ENCODE measurements at places on chromosomes 5 and 9.
A peak's percentile ranks its signal among the peaks of the same experiment; 100 is the strongest.

- no peak for DNase-seq
These were observed 66.7 kb downstream of the TLE1 start for GRCh38 chr9:81622471-81623255.

DNA sequence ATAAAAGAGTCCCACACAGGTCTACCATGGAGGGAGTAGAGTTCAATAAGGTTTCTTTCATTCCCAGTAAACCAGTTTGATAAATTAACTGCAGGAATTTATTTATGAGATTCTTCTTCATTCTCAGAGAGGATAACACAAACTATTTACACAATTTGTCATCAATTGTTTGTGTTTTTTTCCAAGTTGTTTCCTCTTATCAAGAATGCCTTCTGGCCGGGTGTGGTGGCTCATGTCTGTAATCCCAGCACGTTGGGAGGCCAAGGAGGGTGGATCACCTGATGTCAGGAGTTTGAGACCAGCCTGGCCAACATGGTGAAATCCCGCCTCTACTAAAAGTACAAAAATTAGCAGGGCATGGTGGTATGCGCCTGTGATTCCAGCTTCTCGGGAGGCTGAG lies 216.7 kb downstream of the MLLT3 start:
- no peak for DNase-seq

DNA sequence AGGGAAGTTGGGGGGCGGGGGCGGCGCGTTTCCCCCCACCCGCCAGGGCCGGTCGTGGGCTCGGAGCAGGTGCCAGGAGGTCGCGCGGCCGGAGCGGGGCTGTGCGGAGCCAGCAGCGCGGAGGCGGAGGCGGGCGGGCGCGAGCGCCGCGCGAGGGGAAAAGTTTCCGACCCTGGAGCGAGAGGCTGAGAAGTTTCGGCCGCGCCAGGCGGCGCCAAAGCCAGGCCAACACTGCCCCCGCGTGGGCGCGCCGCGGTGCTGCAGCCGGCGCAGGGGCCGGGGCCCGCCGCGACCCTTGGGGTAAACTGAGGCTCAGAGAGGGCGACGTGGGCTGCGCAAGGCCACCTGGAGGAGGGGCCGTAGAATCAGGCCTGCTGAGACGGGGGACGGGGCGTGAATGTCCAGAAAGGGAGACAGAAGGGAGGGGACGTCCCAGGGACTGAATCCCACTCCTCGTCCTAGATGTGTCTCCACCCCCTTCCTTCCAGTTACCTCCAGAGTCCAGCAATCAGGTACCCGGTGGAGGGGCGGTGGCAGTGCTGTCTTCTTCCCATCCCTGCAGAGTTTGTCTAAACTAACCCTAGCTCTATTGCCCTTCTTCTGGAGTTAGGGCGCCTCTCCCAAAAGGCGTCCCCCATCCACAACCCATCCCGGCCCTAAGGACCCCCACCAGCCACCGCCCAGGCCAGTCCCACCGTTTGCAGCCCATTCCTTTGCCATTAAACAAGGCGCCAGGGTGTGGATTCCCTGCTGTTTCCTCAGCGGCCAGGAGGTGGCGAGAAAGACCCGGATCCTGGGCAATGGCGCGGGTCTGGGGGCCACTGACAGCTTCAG lies 10.2 kb downstream of the C9orf50 start:
- no peak for DNase-seq

DNA sequence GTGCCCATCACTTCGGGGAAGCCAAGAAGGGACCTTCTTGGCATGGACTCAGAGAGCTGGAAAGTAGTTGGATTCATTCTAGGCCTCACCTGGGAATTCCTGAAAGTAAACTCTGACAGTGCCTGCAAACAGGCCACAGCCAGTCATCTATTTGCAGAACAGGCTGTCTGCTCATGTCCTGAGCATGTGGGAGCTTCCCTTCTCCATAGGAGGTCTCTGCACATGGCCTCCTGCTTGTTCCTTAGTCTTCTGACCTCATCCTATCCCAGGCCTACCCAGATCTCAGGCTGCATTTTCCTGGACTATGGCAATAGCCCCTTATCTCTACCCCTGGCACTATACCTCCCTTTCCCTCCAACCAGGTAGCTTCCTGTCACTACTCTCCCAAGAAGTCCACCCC lies 67.2 kb upstream of the FSTL4 start:
- no peak for DNase-seq

GRCh38 chr5:154228696-154229095 lies 38.2 kb downstream of the GALNT10 start:
- no peak for DNase-seq

DNA sequence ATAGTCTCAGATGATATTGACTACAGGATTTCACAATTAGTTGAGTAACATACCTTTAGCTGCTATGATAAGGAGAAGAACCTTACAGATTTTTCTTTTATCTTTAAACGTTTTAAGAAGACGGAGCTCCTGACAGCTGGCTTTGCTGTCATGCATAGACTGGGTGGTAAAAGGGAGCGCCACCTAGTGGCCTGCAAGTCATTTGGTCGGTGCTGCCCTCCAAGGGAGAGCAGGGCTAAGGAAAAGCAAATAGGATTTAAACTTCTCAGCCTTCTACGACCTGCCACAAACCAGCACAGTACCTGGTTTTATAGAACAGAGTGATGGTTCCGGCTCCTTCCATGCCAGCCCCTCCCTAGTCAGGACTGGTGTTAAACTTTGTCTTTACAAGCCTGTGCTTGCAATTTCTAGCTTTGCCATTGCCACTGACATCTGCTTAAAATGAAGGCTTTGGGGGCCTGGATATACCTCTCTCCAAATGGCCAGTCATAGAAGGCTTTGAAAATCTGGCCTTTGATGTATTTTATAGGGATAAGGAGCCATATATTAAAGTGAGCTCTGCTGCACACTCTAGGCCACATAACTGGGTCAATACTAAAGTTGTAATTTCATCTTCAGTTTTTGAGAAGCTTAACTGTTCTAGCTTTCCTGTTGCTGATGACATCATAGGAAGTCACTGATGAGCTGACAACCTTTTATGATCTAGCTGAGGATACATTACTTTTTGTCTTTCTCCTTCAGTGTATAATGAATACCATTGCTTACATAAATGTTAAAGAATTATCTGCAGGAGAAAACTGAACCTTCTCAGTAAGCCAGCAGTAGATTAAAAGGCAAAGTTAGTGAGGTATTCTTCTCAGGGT lies 31.1 kb upstream of the ADAMTSL1 start:
- peak; percentile 12 for DNase-seq

DNA sequence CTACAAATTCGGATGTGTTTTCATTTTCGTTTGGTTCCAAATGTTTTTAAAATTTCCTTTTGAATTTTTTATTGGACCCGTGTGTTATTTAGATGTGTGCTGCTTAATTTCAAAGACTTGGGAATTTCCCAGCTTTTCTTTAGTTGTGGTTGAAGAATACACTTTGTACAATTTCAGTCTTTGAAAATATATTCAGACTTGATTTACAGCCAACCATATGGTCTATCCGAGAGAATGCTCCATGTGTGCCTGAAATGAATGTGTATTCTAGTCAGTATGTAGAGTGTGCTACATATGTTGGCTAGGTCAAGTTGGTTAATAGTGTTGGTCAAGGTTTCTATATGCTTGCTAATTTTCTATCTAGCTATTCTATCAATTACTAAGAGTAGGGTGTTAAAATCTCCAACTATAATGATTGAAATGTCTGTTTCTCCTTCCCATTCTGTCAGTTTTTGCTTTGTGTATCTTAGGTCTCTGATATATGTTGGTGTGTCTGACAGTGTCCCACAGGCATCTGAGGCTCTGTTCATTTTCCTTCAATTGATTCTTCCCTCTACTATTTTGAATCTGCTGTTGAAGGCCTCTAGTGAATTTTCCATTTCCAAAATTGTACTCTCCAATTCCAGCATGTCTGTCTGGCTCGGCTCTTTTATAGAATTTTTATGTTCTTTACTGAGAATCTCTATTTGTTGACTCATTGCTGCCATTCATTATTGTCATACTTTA lies 36.2 kb downstream of the RNF130 start:
- DNase-seq: no peak

DNA sequence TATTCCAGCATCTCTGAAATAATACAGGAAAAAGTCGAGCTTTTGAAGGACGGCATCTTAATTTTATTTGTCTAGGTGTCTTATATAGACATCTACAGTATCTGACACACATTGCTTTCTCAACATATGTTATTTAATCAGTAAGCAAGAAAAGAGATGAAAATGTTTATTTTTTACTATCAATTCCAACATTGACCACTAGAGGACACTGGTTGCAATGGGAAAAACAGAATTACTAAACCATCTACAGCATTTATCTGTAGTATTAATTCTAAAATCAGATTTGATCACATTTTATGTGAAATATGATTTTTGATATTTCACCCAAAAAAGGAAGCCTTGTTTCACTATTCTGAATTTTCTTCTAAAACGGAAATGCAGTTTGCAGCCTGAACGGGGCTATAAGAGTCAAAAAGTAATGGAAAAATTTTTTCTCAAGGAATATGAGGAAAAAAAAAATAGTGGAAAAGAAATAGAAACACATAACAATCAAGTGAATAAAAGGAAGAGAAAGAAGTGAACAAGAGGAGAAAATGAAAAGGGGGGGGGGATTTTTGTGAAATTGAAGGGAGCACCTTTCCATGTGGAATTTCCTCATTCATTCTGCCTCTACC lies 98.6 kb downstream of the OSTF1 start:
- DNase-seq: no peak

- peak; percentile 62 for DNase-seq
These were observed 113.4 kb downstream of the SYK start for GRCh38 chr9:90914868-90915483.

DNA sequence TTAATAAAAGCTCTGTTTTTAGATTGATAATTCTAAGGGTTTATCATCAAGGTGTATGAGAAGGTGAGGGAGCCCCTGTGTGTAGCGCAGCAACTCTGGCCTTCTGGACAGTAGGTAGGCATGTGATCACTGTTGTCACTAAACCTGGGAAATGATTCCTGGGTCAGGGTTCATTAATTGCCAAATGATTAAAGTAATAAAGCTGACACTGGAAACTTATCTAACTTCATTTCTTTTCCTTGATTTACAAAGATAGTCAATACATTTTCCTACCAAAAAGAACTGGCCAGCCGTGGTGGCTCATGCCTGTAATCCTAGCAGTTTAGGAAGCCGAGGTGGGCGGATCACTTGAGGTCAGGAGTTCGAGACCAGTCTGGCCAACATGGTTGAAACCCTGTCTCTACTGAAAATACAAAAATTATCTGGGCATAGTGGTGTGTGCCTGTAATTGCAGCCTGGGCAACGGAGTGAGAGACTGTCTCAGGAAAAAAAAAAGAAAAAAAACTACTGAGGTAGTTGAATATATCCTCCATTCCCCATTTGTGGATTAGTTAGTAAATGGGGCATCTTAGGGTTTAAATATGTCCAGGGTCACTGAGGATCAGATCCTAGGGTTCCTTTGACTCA lies 2.4 kb downstream of the EHMT1 start:
- DNase-seq: no peak

DNA sequence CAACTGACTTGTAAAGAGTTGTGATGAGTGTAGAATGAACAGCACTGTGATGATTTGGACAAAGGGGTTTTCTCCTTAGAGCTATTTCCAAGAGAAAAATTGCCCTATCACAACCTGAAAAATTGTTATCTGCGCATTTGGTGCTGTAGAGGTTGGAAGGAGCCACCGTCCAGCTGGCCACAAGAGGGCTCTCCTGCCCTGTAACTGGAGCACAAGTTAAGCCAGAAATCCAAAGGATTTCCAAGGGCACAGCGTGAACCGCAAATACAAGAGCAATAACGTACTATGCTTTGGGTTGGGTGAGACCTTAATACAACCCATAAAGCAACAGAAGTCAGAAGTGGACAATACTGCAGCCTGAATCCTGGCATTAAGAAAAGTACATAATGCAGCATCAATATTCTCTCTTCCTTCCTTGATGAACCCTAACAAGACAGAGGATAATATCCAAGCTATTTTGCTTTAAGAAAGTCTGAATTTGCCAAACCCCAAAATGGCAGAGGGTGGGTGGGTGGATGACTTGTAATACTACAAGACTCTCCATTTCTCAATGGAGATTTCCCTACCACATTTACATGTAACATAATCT lies 56.8 kb upstream of the SMIM32 start:
- DNase-seq: no peak

DNA sequence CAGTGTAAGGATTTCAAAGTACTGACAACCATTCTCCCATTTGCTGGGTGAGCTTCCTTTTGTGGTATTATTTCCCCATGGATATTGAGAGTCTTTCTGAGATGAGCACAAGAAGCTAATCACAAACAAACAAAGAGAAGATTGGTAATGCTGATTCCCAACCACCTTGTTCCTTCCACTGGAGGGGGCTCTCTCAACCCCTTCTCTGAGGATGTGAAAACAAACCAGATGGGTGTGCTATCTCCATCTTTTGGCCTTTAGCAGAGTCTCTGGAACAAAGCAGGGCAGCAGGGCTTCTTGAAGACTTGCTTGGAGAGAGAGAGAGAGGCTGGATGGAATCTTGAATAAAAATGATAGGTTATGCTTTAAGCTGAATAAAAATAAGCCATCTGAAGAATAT lies 576.7 kb upstream of the ZNF462 start:
- no peak for DNase-seq

GRCh38 chr9:1473956-1474634 lies 423.9 kb downstream of the DMRT2 start:
- DNase-seq: no peak

- peak; percentile 34 for DNase-seq
These were observed 67.5 kb upstream of the CKMT2 start for GRCh38 chr5:81165493-81166119.

DNA sequence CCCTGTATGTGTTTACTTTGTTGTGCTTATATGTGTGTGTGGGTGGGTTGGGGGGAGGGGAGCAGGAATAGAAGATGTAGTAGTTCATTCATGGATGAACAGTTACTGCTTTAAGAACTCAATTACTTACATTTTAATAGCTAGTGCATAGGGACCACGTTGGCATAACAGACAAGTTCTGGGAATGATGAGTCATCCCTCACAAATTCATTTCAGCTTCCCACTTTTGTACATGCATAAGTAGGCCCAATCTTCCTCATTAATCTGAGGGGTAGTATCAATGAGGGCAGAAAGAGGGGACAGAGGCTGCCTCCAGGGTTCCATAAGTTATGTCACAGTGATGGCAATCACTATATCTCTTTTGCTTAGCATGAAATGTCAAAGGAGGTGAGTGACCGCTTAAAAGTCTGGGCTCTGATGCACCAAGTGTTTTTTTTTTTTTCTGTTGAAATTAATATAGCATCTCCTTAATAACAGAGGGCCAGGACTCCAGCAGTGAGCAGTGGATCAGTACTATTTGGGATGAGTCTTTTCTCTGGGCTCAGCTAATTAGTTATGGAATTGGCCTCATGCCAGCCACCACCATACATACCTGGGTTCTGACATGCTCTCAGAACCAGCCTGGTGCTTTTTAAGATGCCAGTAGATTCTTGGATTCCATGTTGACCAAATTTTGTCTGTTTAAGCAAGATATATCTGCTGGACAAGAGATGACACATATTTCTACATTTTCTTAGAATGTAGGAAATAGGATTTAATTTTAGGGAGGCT lies 37.1 kb downstream of the PRDM6 start:
- DNase-seq: no peak
